Peyer's patch (tissue), 4 donors: ENCODE measurements at places on chromosomes 1 and 21.

- no peak for DNase-seq
These were observed 307.3 kb upstream of the DUSP10 start for GRCh38 chr1:222049176-222049575.

GRCh38 chr1:176208034-176208433 lies 948 bp upstream of the COP1 start:
- no peak for DNase-seq

GRCh38 chr1:206672011-206672688 lies 12.6 kb upstream of the MAPKAPK2 start:
- peak; percentile 65 for DNase-seq

- DNase-seq = no peak
These were observed 20.6 kb downstream of the TUT4 start for GRCh38 chr1:52532247-52532646.

DNA sequence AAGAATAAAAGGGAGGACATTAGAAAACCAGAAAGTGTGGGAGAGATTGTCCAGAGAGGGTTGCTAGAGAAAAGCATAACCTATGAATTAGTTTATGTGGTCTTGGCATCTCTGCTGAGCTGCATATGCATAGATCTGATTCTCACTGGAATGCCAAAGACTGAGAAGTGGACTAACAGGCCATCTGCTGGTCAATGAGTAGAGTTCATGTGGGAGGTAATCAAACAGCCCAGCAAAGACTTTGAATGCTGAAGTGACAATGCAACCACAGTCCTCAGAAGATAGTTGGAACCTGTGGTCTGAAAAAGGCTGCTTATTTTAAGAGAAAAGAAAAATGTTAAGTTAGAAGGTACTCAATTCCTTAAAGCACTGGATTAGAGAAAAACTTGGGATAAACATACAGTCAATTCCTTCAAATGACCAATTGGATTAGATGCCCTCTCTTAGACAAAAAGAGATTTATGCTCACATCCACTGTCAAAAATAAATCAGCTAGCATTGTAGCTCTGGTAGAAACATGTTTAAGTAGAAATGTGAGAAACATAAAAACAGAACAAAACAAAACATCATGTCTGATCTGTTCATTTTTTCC lies 382.8 kb downstream of the AMY1C start:
- DNase-seq = no peak

GRCh38 chr1:111471012-111471411 lies 2.8 kb upstream of the C1orf162 start:
- DNase-seq = no peak
